ENCODE measurements at places on chromosomes 13 and 19.
A peak's percentile ranks its signal among the peaks of the same experiment; 100 is the strongest.

DNA sequence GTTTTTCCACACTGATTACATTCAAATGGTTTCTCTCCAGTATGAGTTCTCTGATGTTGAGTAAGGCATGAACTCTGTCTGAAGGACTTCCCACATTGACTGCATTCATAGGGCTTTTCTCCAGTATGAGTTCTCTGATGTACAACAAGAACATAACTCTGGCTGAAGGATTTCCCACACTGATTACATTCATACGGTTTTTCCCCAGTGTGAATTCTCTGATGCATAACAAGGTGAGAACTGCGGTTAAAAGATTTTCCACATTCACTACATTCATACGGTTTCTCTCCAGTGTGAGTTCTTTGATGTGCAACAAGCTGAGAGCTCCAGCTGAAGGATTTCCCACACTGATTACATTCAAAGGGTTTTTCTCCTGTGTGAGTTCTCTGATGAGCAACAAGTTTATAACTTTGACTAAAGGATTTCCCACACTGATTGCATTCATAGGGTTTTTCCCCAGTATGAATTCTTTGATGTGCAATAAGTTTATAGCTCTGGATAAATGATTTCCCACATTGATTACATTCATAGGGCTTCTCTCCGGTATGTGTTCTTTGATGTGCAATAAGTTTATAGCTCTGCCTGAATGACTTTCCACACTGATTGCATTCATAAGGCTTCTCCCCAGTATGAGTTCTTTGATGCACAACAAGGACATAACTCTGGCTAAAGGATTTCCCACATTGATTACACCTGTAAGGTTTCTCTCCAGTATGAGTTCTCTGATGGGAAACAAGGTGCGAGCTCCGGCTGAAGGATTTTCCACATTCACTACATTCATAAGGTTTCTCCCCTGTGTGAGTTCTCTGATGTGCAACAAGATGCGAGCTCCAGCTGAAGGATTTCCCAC is 23.5 kb downstream of the ZNF180 start:
- no peak for DNase-seq

GRCh38 chr19:16161840-16162239 is 11.5 kb downstream of the CIB3 start:
- DNase-seq, result peak; percentile 36

- no peak for DNase-seq
These were observed 12.0 kb downstream of the TIMM13 start for GRCh38 chr19:2415281-2415972.

DNA sequence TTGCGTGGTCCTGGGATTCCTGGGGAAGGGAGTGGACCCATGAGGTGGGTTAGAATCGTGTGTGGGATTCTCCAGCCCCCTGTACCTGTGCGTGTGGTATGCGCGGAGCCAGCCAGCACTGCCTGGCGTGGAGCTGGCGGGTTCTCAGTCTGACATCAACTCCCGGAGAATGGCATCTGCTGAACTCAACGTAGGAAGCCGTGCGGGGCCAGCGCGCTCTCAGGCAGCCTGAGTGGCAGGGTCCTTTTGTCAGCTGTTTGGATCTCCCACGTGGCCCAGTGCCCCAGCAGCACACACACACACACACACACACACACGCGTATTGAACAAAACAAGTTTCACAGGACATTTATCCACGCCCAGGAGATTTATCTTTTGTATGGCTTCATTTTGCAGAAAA is 28.1 kb downstream of the ATP4B start:
- DNase-seq, result no peak

GRCh38 chr19:1650650-1651567 is 1.5 kb downstream of the TCF3 start:
- DNase-seq, result peak; percentile 49

- no peak for DNase-seq
These were observed 117.8 kb downstream of the IRS2 start for GRCh38 chr13:109668433-109669233.

Measured in activated CD4-positive, alpha-beta T cell treated with anti-CD3 and anti-CD28 coated beads, Interleukin-2, Interleukin-4, amounts not matched to agents 100 ng/mL and 50 ng/mL, durations not matched to agents 16 hours and 8 hours (primary cell).